ENCODE measurements at places on chromosomes 7 and 10. TPM values are rescaled to one million over a fixed set of nuclear protein-coding genes. Genes with fewer than 3 reads are reported as not detected.
A peak's percentile ranks its signal among the peaks of the same experiment; 100 is the strongest.

GRCh38 chr10:125159932-125160855 is at the start of gene CTBP2:
Gene CTBP2 (minus strand): TSS chr10:125160563.
- DNase-seq, result peak; percentile 71

GRCh38 chr10:119910689-119911088 is 18.2 kb downstream of the SEC23IP start:
- no peak for DNase-seq

DNA sequence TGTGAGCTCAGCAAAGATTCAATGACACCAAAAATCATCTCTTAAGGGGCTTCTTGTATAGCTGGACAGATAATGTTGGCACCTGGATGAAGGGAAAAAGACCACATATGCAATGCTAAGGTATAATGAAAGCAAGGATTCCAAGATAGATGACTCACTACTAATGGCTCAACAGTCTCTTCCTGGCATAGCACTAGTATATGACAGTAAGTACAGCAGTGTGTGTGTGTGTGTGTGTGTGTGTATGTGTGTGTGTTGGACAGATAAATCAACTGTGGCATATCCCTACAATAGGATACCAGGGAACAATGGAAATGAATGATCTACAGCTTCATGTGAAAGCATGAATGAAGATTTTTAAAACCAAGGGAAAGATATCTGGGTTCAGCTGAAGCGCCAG is 257.1 kb downstream of the SFMBT2 start:
- no peak for DNase-seq

DNA sequence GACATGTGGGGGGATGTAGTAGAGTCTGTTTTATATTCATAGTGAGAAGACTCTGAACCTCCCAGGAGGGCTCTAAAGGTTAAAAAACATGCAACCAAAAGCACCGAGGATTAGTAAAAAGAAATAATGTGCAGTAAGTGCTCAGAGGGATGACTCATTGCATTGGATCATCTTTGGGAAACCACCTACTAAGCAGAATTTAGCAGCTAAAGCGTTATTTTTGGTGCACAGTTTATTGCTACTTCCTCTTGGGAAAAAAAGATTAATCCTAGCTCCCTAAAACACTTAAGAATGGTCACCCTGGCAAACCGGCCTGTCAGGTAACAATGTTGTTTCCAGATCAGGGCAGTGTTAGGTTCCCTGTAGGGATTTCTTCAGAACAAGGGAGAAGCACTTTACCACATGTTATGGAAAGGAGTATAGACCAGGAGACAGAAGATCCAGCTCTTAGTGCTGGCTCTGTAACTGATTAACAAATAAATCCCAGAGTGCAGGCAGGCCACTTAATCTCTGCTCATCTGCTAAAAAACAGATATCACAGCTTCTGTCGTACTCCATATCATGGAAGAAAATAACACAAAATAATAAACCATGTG is 44.8 kb upstream of the FAM133B start:
- no peak for DNase-seq

DNA sequence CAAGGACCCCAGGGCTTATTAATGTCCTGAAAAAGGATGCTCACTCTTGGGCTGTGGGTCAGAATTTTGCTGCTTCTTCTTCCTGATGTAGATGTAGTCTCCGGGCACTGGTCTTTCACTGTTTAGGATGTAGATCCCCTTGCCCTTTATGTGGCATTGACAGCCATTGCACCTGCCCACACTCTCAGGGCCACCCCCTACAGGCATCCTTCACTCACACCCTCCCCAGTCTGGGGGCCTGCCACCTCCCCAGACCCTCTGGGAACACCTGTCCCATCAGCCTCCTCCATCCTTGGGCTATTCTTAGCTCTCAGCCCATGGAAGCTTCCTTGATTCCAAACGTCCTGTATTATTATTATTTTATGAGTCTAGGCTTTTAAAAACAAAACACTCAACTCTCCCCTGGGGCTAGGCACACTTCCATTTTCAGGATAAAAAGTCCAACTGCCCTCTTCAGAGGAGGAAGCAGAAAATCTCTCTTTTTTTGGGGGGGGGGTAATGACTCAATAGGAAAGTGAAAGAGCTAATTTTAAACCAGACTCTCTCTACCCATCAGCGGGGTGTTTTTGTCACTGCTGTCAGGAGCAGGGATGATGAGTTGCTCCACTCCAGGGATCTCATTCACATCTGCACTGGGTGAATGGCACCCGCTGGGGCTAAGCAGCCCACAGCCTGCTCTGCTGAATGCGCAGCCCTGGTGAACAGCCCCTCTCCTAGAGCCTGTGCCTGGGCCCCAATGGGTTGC is 11.5 kb upstream of the KLRG2 start:
- DNase-seq, result no peak

GRCh38 chr10:5619362-5620211 is 46.8 kb downstream of the ASB13 start:
- DNase-seq, result no peak

DNA sequence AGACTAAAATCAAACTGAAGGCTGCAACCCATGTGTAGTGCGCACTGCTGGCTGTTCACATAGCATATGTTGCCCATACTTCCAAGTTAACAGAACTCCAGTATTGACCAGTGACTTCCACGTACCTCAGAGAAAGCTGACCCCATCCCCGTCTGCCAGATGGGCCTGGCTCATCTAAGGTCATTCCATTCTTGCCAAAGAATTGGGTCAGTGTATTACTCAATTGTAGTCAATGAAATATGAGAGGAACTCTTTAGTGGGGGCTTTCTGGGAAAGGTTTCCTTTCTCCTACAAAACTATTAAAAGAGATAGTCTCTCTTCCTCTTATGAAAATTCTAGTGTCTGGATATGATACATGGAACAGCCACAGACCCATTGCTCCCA is 238.6 kb downstream of the COBL start:
- DNase-seq, result no peak

- DNase-seq, result no peak
Observed at GRCh38 chr7:68865351-68866199, 732.7 kb upstream of the AUTS2 start.

- DNase-seq, result no peak
Observed at GRCh38 chr10:114335614-114336013, 68.7 kb downstream of the AFAP1L2 start.

- DNase-seq, result no peak
Observed at GRCh38 chr7:96349572-96349971, 27.7 kb upstream of the SLC25A13 start.

DNA sequence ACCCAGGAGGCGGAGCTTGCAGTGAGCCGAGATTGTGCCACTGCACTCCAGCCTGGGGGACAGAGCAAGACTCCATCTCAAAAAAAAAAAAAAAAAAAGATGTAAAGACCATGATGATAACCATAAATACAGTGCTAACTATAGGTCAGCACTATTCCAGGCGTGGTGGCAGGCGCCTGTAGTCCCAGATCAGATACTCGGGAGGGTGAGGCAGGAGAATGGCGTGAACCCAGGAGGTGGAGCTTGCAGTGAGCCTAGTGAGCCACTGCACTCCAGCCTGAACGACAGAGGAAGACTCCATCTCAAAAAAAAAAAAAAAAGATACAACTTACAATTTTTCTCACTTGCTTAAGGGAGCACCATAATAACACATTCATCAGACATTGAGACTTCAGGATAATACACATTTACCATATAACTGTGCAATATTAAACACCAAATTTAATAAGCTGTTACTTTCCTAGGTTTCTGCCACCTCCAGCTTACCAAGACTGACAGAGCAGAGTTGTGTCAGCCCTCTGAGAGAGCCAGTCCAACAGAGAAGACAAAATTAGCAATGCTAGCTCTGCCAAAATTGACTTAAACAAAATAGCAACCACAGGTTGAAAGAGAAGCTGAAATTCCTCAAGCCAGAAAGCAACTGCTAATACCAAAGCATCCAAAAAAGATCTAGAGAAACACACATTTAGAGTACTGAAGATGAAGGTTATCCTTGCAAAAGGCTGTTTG is 8.2 kb downstream of the DNA2 start:
- DNase-seq, result no peak

- DNase-seq, result no peak
Observed at GRCh38 chr7:2353113-2353935, 1.3 kb upstream of the EIF3B start.

GRCh38 chr10:112649822-112650152 is 202.8 kb downstream of the VTI1A start:
- DNase-seq, result no peak

- DNase-seq, result no peak
Observed at GRCh38 chr7:44703921-44704320, 44.7 kb upstream of the ZMIZ2 start.

DNA sequence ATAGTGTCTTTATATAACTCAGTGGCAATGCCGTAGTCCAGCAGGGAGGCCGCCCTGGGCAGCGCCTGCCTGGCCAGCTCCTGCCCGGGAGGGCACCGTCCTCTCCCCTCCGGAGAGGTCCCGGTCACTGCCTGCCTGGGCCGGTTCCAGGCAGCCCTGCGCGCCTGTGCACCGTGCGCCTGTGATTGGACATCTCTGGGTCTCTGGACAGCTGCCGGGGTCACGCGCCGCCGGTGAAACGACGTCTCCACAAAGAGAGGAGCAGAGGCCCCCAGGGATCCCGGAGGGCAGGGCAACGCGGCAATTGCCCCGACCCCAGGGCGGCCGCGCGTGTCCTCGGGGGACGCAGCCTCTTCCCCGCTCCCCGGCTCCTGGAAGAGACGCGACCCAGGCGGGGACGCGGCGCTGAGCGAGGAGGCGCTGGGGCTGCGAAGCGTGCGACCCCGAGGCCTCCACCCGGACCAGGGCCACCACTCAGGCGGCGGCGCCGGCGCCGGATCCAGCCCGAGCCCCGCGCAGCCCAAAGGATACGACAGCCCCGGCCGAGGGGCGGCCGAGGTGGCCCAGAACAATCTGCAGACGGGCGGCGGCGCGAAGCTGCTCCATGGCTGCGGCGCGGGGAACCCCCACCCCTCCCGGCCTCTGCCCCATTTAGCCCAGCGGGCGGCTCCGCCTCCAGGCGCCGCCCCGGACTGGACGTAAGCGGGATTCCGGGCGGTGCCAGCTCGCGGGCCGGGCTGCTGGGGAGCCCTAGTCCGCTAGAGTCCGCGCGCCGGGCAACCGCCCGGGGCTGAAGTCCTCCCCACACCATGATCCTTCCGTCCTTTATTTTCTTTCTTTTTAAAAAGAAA is at the start of gene PHYH:
Gene PHYH (minus strand): TSS at position 628 of the 851 bp plus-strand sequence. CDS start 22 bp downstream, at position 606.
- DNase-seq, result peak; percentile 87

DNA sequence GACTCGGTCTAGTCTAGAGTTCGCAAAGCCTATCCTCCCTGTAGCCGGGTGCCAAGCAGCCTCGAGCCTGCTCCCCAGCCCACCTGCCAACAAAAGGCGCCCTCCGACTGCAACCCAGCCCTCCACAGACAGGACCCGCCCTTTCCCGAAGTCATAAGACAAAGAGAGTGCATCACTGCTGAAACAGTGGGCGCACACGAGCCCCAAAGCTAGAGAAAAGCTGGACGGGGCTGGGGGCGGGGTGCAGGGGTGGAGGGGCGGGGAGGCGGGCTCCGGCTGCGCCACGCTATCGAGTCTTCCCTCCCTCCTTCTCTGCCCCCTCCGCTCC is 622 bp upstream of the COL1A2 start:
- DNase-seq, result peak; percentile 6

GRCh38 chr10:78166261-78166660 is 132.6 kb downstream of the RPS24 start:
- DNase-seq, result no peak

GRCh38 chr7:20227291-20227795 is 10.2 kb upstream of the MACC1 start:
- DNase-seq, result no peak

- no peak for DNase-seq
Observed at GRCh38 chr10:86204421-86205305, 161.9 kb downstream of the GRID1 start.

DNA sequence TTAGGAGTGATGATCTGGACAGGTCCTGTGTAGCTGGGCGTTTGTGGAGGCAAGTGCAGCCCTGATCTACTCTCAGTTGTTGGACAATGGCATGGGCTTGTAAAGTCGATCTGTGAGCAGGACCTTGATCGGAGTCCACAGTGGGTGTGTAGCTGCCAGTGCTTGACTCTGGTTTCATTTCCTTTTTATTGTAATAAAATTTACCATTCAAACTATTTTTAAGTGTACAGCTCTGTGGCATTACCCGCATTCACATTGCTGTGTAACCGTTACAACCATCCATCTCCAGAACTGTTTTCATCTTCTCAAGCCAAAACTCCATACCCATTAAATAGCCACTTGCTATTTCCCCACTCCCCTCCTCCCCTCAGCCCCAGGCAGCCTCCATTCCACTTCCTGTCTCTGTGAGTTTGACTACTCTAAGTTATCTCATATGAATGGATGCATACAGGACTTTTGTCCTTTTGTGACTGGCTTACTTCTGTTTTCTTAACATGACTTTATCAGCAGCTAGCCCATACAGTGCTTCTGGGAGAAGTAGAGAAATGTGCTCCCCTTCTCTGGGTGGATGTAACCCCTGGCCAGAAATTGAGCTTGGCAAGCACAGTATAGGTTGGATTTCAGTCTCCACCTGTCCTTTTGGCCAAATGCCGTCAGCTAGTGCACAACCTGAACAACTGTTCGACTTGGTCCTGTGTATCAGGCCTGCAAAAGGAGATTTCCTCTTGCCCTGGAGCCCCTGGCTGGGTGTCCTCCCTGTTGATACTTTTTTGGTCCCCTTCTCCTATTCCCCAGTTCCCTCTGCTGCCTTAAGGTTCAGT is 180.0 kb downstream of the LRMDA start:
- no peak for DNase-seq

DNA sequence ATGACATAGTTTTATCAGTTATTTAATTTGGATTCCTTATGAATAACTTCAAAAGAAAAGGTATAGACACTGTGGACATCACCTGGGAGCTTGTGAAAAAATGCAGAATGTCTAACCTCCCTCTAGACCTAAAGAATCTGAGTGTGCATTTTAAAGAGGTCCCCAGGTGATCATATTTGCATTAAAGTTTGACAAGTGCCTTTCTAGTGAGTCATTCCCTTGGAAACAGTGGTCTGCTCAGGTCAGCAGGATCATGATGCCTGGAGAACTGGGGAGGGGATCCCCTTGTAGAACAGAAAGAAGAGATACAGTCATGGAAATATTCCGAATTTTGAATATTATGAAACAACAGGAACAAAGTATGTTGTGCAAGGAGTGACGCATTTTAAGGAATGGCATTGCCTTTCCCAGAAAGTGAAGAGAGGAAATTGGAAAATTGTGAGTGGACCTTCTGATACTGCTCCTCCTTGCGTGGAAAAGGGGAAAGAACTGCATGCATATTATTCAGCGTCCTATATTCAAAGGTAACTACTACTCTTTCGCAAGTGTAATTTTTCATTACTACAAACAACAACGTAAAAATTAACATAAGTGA is 4.6 kb downstream of the STEAP2 start:
- DNase-seq, result no peak

GRCh38 chr10:58724781-58725180 is 212.1 kb downstream of the BICC1 start:
- no peak for DNase-seq

GRCh38 chr7:117012696-117013095 is 59.4 kb downstream of the ST7 start:
- no peak for DNase-seq

The SPDYE9 gene
- under 0.01 TPM for total RNA-seq

The TMEM225B gene
- not detected for total RNA-seq

The TAS2R4 gene
- 2.0 TPM for total RNA-seq

The LFNG gene
- 9.4 TPM for total RNA-seq

The ACSL5 gene
- total RNA-seq, result 2.4 TPM

Data from frontal cortex (tissue), 4 donors.